T-helper 17 cell (primary cell): ENCODE measurements at places on chromosomes 11 and 22.

- no peak for DNase-seq
Observed at GRCh38 chr11:20022363-20023081, 137.8 kb downstream of the DBX1 start.

- DNase-seq, result no peak
Observed at GRCh38 chr11:117456027-117456720, 128.5 kb downstream of the CEP164 start.

DNA sequence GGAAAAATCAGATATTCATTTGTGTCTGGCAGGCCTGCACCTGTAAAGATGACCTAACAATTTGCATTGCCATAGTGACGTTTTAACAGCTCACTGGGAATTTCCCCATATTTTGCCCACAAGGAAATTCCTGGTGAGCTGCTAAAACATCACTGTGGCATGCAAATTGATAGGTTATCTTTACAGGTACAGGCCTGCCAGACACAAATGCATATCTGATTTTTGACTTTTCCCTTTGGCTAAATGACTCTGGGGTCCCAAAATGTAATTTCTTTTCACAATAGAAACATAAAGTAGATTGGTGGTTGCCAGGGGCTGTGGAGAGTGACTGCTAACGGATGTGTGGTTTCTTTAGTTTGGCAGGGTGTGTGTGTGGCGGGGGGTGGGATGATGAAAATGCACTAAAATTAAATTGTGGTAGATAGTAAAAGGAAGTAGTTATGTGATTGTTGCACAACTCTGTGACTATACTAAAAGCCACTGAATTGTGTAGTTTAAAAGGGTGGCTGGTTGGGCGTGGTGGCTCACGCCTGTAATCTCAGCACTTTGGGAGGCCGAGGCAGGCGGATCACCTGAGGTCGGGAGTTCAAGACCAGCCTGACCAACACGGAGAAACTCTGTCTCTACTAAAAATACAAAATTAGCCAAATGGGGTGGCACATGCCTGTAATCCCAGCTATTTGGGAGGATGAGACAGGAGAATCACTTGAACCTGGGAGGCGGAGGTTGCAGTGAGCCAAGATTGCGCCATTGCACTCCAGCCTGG lies 18.5 kb upstream of the FEZ1 start:
- no peak for DNase-seq

GRCh38 chr22:49141761-49142160 lies 685.9 kb downstream of the BRD1 start:
- DNase-seq, result no peak

- no peak for DNase-seq
Observed at GRCh38 chr11:65797711-65798110, 10.8 kb downstream of the OVOL1 start.

GRCh38 chr11:12455938-12456337 lies 78.6 kb downstream of the PARVA start:
- DNase-seq, result no peak

DNA sequence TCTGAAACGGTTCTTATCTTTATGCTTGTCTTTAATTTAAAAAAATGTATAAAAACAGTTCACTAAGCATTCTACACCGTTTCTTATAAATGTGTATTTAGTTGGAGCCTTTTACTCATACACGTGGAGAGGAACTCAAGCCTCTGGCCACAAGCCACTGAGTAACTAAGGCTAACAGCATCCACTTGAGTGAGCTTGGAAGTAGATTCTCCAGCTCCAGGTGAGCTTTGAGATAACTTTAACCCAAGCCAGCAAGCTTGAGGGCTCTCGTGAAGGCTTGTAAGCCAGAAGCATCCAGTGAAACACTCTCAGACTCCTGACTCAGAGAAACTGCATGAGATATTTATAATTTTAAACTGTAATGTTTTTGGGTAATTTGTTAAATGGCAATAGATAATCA lies 82.6 kb downstream of the ARHGAP20 start:
- DNase-seq, result no peak

- DNase-seq, result no peak
Observed at GRCh38 chr11:17405232-17406005, 17.0 kb upstream of the KCNJ11 start.

GRCh38 chr11:74255741-74256375 lies 55.6 kb downstream of the P4HA3 start:
- peak; percentile 31 for DNase-seq

DNA sequence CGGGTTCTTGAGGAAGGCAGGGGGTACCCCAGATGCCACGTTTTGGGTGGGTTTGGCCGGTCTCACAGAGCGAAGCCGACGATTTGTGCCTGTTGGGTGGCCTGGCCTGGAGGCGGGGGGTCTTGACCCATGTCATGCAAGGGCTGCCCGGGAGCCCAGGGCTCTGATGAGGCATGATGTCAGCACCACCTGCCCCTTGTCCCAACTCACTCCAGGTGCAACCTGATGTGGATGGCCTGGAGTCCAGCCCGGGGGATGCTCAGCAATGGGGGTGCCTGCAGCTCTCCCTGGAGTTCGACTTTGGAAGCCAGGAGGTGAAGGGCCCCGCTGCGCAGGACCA lies 851 bp downstream of the SYT8 start:
- DNase-seq, result no peak

DNA sequence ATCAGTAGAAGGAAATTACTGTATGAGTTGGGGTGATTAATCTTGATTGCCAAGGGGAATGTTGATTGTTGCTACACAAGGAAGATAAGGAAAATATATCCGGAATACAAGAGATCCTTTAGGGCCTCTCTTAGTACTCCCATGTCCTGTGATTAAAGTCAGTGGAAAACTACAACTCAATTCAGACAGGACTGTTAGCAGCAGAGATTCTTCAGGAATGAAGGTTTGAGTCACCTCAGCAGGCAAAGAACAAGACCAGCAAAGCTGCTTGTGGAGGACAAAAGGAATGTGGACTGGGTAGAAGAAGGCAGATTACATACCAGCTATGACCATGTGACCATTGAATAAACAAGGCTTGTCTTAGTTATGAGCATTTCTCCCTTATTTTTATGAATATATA lies 478.2 kb downstream of the BUD13 start:
- DNase-seq, result no peak

- DNase-seq, result no peak
Observed at GRCh38 chr11:10588904-10589303, 20.4 kb upstream of the LYVE1 start.
